Cortex of kidney (tissue), 1 donor: ENCODE measurements at places on chromosomes 5 and 9.

GRCh38 chr5:83914662-83915418, 194.2 kb upstream of the HAPLN1 start:
- no peak for DNase-seq

- DNase-seq: no peak
Observed at GRCh38 chr9:109290385-109290784, 30.5 kb downstream of the EPB41L4B start.

- DNase-seq: no peak
Observed at GRCh38 chr9:96782235-96782634, 4.3 kb upstream of the ZNF510 start.

DNA sequence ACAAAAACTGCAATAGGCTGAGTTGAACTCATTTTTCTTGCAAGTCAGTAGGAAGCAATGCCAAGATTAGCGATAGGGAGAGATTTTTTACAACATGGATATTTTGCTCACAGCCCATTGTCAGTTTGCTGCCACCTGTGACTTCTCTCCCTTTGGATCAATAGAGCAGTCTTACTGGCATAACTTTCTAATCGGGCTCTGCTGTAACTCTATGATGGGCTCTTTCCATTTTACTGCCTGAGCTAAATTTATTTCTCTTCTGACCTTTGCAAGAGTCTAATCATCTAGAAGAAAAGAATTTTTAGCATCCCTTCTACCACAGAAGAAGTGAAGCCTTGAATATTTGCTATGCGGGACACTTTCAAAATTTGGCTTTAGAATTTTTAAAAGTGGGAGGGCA, 53.6 kb upstream of the SGCD start:
- DNase-seq: no peak

DNA sequence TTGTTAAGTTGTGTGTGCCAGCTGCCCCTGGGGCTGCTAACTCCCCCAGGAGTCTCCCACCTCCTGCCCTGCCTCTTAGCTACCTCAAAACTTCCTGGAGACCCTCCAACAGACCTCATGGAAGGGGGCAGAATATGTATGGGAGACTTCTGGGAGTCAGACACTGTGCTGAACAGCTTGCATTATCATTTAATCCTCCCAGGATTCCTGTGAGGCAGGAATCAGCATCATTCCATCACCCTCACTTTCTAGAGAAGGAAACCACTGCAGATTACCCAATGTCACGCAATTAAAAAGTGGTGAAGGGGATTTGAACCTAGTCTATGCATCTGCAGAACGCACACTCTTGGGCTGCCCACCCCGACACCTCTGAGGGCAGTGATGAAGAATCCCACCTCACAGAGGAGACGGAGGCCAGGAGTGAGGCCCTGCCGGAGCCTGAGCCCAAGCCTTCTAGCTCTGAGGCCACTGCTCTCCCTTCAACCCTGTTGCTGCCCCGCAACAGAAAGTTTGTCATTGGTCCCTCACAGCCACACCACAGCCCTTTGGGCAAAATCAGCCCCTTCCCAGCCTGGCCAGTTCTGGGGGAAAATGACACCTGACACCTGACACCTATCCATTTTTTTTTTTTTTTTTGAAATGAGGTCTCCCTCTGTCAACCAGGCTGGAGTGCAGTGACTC, 30.3 kb upstream of the IL17B start:
- DNase-seq: no peak
